Fibroblast of villous mesenchyme (primary cell): ENCODE measurements at places on chromosomes 11 and 22. TPM values are rescaled to one million over a fixed set of nuclear protein-coding genes. Genes with fewer than 3 reads are reported as not detected.

The CYTH4 gene
- total RNA-seq, result under 0.01 TPM in 2 replicates

The HEPHL1 gene
- total RNA-seq, result 1.3 and 4.3 TPM in 2 replicates

The AGBL2 gene
- 0.64 and 1.3 TPM in 2 replicates for total RNA-seq

- DNase-seq, result peak; percentile 4
Measured at GRCh38 chr11:41201156-41201555, 258.3 kb downstream of the LRRC4C start.

- peak; percentile 66 for DNase-seq
Measured at GRCh38 chr11:102120437-102120973, 10.3 kb downstream of the YAP1 start.

DNA sequence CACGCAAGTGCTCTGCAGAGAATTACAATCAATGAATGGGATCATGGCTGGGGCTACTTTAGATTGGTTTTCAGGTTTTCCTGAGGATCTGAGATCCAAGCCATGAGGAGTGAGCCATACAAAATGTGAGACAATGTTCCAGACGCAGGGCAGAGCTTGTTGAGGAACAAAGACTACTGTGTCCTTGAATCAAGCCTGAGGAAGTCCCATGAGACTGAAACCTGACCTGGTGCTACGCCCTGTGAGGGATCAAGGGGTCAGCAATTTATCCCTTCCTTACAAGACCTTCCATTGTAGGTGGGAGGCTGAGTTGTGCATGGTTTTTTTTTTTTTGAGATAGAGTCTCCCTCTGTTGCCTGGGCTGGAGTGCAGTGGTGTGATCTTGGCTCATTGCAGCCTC lies 2.1 kb downstream of the INCENP start:
- no peak for DNase-seq

DNA sequence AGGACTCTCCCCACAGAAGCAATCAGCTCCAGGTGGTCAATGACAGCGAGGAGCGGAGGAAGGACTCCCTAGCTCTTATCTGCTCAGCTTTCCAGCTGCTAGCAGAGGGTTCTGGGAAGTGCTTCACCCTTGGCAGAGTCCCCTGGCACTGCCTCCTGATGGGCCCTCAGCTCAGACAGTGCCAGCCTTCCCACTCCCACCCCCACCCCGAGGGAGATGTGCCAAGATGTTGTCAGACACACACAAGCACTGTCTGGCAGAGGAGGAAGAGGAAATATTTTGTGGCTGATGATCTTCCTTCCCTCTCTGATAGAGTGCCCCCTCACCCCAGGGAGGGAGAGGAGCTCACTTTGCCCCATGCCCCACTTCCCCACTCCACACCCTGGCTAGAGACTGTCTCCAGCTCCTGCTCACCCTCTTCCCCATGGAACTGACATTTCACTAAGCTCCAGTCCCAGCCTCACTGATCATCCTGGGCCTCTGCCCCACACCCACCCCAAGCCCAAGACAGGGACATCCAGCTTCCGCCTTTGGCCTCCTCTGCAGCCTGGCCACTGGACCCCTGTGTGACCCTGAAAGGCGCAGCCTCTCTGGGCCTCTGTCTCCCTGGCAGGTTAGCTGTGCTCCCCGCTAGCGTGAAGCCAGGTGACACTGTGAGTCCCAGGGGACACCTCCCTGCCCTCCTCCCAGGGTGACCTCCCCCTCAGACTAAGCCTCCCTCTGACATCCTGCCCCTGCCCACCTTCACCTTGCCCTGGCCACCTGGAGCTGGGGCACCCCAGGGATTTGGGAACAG lies 44.5 kb downstream of the SLCO2B1 start:
- DNase-seq, result no peak

DNA sequence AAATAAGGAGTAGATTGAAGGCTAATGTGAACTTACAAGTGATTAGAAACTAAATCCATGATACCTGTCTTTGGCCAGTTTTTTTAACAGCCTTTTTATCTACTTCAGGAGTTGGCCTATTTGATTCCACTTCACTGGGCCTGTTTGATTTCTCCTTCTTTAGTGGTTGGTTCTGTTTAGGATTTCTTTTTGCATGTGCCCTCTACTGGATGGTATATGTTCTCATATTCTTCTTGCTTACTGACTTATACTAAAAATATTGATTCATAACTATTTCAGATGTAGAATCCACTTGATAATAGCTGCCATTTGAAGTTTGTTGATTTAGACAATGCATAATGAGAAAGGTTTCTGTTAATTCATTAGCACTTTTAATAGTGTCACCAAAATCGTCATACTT lies 53.9 kb downstream of the USP47 start:
- no peak for DNase-seq

- no peak for DNase-seq
Measured at GRCh38 chr11:68377389-68377795, 65.0 kb downstream of the LRP5 start.

GRCh38 chr11:85531191-85531897 lies 95.8 kb downstream of the DLG2 start:
- DNase-seq, result no peak

DNA sequence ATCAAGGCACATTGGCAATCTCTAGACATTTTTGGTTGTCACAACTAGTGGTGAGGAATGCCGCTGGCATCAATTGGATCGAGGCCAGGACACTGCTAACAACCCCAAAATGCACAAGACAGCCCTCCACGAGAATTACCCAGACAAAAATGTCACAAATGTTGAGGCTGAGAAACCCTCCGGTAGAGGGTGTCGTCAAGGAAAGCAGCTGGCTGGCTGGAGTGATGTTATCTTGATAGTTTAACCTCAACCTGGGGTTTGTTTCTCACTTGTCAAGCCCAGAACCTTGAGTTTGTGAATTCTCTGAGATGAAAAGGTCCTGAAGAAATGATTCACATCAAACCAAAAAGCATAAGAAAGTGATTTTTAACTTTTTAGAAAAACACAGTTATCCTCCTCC lies 21.1 kb upstream of the TMPRSS13 start:
- no peak for DNase-seq

GRCh38 chr11:70872955-70873735 lies 379.2 kb downstream of the SHANK2 start:
- DNase-seq, result no peak

DNA sequence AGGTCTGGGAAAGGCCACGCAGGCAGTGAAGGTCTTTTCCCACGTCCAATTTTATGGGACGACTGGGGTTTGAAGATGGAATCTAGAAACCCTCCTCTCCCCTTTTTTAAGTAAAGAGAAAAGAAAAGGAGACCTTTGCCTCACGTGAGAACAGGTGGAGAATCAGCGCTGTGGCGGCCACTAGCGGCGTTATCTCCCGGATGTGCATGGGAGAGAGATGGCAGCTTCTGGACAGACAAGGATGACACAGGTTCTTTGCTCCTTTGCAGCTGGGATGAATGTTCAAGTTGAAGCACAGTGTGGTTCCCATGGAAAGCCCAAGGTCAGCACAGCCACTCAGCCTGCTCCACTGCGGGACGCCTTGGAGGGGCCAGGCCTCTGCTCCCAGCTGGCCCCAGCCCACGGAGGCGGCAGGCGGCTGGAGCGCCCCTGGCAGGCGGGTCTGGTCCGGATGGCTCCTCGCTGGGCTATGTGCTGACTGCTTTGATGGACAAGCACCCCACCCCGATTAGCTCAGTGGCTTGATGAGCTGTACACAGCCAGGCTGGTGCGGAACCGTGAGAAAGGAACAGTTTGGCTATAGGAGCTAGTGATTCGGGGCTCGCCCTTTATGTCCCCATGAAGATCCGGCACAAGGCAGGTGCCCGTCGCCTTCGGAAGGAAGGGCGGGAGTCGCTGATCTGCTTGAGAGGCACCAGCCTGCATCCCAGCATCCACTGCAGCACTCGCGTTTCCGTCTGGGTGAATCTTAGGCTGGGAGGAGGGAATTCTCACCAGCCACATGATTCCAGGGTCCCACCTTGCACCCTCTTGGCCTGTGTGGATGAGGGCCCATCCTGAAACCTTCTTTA lies 14.5 kb upstream of the BID start:
- DNase-seq, result no peak

- no peak for DNase-seq
Measured at GRCh38 chr22:30804626-30805025, 110.0 kb downstream of the OSBP2 start.

DNA sequence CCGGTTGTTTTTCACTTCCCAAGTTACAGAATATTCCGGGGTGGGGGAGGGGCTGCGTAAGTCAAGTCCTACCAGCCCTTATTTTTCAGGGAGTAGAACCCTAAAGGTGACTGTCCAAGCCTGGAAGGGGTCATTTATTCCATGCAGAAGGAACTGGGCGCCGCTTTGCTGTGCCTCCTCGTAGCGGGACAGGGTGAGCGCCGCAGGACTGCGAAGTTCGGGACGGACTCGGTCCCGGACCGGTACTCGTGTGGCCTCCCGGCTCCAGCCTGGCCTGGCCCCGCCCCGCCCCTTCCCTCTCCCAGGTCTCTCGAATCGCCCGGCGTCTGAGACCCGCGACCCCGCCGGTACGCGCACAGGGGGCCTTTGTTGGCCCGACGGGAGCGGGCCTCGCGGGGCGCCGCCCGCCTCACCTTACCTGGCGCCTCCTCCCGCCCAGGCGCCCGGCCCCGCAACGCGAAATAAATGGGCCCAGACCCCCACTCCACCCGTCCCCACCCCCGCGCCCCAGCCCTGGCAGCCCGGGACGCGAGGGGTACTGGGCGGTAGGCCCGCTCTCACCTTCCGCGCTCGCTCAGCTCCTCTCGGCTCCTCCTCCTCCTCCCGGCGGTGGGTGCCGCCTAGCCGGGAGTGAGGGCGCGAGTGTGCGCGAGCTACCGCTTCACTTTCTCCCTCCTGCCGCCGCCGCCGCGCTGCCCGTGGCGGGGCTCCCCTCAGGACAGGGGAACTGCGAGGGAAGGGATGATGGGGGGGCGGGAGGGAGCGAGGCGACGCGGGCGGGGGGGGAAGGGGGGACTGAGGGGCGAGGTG lies 698 bp downstream of the PAK1 start:
- DNase-seq, result no peak

DNA sequence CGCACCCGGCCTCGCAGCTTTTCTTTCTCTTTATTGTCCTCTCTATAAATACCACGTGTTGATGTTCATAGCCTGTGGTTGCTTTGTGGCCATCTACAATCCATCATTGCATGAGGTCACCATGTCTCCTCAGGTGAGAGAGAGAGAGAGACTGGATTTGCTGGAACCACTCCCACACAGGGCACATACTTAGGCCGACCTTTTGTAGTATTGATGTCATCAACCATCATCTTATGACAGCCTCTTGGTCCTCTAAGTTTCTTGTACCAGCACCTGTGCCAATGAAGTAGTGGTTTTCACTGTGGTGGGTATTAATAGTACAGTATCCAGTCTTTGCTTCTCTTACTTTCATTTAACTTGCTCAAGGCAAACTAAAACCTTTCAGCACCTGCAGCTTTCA lies 22.8 kb upstream of the P2RY6 start:
- no peak for DNase-seq
